ENCODE measurements at places on chromosomes 6 and 20. TPM values are rescaled to one million over a fixed set of nuclear protein-coding genes. Genes with fewer than 3 reads are reported as not detected.

The KCNK15 gene
- total RNA-seq, result not detected

- no peak for DNase-seq
- peaks cover 61% of the 10 kb centered on the region for H3K4me1 ChIP-seq
- peak overlapping the region; percentile 62 for H3K27ac ChIP-seq
- peaks cover 8% of the 10 kb centered on the region for H3K36me3 ChIP-seq
Observed at GRCh38 chr6:106165885-106166485, 79.8 kb downstream of the PRDM1 start.

GRCh38 chr6:118141211-118141610 lies 234.1 kb downstream of the SLC35F1 start:
- no peaks in the 10 kb centered on the region for H3K4me1 ChIP-seq
- H3K36me3 ChIP-seq, result no peaks in the 10 kb centered on the region
- no peaks in the 10 kb centered on the region for H3K27me3 ChIP-seq
- no peak overlapping the region for H3K27ac ChIP-seq
- no peak for DNase-seq

DNA sequence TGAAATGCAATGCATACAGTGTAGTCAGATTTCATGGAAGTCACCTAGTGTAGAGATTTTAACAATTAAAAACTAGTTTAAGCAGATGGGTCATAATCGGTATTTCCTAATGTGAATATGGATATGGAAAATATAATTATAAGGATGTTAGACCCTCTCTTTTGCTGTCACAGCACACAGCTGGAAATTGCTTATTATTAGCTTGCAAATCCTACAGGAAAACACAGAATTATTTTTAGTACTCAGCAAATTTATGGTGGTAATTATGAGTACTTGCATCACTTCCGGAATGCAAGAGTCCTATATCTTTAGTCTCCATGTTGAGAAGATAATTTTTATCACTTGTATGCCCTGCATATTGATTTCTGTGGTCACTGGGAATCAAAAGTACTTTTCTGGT lies 993.6 kb downstream of the KIF16B start:
- H3K4me1 ChIP-seq, result no peaks in the 10 kb centered on the region
- no peak for DNase-seq
- no peak overlapping the region for H3K27ac ChIP-seq
- no peak overlapping the region for H3K4me3 ChIP-seq

The DSTN gene
- 63.6 TPM for total RNA-seq

DNA sequence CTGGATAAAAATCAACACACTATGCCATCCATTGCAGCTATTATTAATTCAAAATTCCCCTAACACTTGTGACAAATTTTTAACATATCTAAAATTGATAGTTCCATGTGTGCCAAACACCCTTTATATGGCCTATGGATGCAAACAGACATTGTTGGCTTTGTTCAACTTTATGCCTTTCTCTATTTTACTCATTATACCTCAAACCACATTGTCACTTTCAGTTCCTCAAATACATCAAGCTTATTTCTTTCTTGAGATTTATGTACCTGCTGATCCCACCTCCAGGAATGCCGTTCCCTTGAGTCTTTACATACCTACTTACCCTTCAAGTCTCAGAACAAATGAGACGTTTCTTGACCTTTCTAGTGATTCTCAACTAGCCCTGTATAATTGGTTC lies 193.5 kb upstream of the PLN start:
- H3K27me3 ChIP-seq, result no peaks in the 10 kb centered on the region
- H3K4me1 ChIP-seq, result no peaks in the 10 kb centered on the region
- H3K27ac ChIP-seq, result no peak overlapping the region
- H3K36me3 ChIP-seq, result no peaks in the 10 kb centered on the region
- no peak for DNase-seq

DNA sequence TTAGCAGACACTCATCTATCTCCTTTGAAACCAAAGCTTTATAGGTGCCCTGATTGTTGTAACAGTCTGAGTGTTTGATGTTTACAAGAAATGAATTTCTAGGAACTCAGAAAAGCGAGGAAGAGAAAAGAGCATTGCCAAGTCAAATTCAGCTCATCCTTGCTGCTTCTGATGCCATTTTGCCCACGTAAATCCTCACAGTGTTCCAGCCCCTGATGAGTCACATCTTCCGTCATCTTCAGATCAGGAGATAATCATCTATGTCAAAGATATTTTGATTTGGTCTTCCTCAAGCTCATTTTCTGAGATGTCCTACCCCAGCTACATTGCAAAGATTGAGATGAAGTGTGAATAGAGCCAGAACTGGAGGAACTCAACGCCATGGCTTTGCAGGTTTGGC lies 426.2 kb downstream of the BMP2 start:
- H3K4me3 ChIP-seq, result no peak overlapping the region
- no peaks in the 10 kb centered on the region for H3K4me1 ChIP-seq
- no peak for DNase-seq
- H3K36me3 ChIP-seq, result no peaks in the 10 kb centered on the region
- H3K27ac ChIP-seq, result no peak overlapping the region
- no peaks in the 10 kb centered on the region for H3K27me3 ChIP-seq

GRCh38 chr6:111943726-111944125 lies 70.5 kb upstream of the FYN start:
- no peak for DNase-seq
- H3K4me1 ChIP-seq, result peaks cover 3% of the 10 kb centered on the region
- no peaks in the 10 kb centered on the region for H3K36me3 ChIP-seq
- H3K27ac ChIP-seq, result no peak overlapping the region

The ADGRF4 gene
- not detected for total RNA-seq

The SCRT2 gene
- not detected for total RNA-seq

The BNIP5 gene
- total RNA-seq, result not detected

- peaks cover 9% of the 10 kb centered on the region for H3K27me3 ChIP-seq
- DNase-seq, result no peak
- no peak overlapping the region for H3K4me3 ChIP-seq
- H3K36me3 ChIP-seq, result no peaks in the 10 kb centered on the region
- no peaks in the 10 kb centered on the region for H3K4me1 ChIP-seq
- no peak overlapping the region for H3K27ac ChIP-seq
Observed at GRCh38 chr6:17842934-17843821, 136.5 kb upstream of the NUP153 start.

- H3K4me3 ChIP-seq, result peak overlapping the region; percentile 84
- DNase-seq, result no peak
- no peaks in the 10 kb centered on the region for H3K36me3 ChIP-seq
- H3K4me1 ChIP-seq, result peaks cover 21% of the 10 kb centered on the region
Observed at GRCh38 chr20:18588574-18588933, 700 bp downstream of the DTD1 start.

The DDX39B gene
- 488 TPM for total RNA-seq

DNA sequence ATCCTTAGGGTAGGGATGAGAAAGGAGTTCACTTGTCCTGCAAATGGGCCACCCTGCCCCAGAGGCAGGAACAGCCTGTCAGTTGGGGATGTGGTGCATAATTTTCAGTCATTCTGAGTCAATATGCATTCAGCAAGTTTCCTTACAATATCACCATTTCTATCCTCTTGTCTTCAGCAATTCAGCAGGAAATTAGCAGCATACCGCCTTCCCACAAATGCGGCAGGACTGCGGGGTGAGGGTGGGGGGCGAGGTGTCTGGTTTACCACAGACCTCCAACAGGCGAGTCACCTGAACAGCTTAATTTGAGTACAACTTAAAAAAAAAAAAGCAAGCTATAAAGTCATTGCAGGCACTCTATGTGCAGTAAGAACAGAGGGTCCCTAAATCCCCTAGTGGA lies 126.8 kb downstream of the MAP3K7 start:
- peak overlapping the region; percentile 87 for H3K27ac ChIP-seq
- H3K27me3 ChIP-seq, result no peaks in the 10 kb centered on the region
- peaks cover 16% of the 10 kb centered on the region for H3K36me3 ChIP-seq
- no peak for DNase-seq
